ENCODE measurements at places on chromosomes 6 and 20.

DNA sequence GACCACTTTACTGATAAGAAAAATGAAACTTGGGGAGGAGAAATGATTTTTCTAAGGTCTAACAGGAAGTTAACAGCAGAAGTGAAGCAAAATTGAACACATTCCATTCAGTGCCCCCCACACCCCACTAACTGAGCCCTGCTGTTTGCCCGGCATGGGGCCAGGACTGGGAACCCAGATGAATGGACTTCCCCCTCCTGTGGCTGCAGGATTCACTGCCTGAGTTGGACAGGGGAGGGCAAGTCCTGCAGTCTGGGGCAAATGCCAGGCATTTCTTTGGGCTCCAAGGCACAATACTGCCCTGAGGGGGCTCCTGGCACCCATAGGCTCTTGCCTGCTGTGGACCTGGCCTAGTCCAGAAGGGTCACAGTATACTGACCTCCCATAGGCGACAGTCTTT lies 28.3 kb downstream of the FYN start:
- DNase-seq, result no peak

GRCh38 chr20:1087311-1087905 lies 31.0 kb upstream of the PSMF1 start:
- no peak for DNase-seq

- no peak for DNase-seq
These were observed 43.9 kb upstream of the COL10A1 start for GRCh38 chr6:116169880-116170279.

DNA sequence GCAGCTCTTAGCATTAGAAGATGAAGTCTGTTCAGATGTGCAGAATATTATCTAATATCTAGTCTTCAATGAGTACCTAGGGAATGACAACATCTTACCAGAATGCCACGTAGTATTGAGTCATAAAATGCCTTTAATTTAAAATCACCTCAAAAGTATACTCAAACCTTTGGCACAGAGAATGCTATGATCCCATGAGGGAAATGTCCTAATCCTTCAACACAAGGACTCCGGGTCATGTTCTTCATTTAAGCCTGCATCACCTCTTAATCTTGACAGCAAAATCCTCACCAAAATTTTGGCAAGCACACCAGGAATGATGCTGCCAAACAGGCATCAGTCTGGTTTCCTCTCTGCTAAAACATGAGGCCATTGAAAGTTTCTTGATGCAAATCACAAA lies 23.6 kb upstream of the MARCKS start:
- DNase-seq, result no peak

DNA sequence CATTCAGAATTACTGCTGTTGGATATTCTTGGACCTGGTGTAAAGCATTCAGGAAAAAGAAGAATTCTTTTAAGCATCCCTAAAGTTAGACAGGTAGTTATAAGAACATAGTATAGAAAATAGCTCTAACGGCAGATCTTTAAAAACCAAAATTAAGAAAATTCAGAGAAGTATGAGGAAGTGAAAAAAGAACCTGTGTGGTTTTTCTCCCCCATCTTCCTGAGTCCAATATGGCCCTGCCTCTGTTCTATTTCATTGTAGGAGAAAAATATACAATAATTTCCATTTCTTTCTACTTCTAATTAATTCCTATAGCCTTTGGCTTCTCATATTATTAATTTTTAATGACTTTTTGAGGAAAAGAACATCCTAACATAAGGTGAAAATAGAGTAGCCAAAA lies 47.1 kb downstream of the FHL5 start:
- no peak for DNase-seq

- no peak for DNase-seq
These were observed 25.7 kb upstream of the SIRT5 start for GRCh38 chr6:13548500-13549210.

DNA sequence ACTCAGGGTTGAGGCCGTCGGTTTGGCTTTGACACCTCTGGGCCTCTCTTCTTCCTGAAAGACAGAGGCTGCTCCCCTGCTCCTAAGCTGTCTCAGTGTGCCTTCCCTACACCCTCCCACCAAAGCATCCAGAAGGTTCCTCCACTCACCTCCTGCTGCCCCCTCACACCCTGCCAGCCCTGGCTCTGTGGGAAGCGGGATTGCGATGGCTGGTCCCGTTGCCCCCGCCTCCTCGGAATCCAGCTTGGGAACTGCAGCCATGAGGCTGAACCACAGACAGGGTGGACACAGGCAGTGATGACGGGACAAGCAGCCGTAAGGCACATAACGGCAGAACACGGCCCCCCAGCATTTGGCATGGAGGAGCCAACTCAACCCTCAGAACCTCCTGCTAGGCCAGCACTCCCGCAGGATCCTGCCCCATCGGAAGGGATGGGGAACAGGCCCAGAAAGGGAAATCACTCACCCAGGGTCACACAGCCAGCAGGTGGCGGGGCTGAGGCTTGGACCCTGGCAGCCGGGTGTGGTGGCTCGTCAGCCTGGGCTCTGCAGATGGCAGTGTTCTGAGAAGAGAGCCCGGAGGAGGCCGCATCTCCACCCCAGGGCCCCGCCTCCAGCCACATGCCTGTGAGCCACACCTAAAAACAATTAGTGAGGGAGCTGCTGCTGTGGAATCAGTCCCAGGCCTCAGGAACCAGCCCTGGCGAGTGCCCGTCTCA lies 139.6 kb downstream of the PHACTR3 start:
- DNase-seq, result no peak

DNA sequence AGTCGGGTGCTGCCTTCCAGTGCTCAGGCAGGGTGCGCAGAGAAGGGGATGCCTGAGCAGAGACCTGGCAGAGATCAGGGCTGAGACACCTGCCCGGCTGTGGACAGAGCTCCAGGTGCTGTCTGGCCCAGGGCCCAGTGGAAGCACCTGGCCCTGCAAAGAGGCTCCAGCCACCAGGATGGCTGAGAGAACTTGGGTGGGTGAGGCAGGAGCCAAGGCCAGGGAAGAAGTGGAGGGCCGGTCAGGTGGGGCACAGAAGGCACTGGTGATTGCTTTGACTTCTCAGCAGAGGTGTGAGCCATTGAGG lies 31.2 kb downstream of the PNLDC1 start:
- DNase-seq, result no peak

GRCh38 chr20:63123331-63123741 lies 92.6 kb downstream of the YTHDF1 start:
- no peak for DNase-seq

DNA sequence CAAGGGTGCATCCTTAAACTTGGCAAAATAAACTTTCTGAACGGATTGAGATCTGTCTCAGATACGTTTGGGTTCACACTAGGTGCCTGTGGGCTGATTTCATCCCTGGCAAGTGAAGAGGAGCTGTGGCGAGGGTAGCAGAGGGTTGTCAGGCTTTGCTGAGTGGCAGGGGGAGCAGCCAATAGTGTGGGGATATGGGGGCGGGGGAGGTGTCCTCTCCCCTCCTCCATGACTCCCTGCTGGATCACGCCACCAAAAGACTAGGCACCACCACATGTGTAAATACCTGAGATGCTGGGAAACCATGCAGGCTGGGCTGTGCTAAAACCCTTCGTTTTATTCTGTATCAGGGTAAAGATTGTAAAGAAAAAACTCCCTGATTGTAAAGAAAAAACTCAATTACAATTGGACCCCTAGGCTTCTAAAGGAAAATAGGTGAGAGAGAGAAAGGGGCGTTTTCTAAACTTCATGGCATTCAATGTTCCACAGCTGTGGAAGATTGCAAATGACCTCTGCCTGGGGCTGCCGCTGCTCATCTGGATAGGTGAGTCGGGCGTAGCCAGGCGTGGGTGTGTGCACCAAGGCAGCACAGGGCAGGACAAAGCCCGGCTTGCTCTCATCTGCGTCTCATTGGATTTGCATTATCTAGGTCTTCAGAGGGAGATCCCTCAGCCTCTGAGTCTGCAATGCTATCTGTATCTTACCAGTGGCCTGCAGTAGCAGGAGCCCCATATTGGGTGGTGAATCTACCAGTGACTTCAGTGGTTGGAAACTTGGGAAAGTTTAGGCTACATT lies 26.9 kb upstream of the ADTRP start:
- no peak for DNase-seq

GRCh38 chr20:61052776-61053442 lies 199.2 kb upstream of the CDH4 start:
- DNase-seq, result no peak

Data from BJ (cell line).